Activated naive CD8-positive, alpha-beta T cell treated with anti-CD3 and anti-CD28 coated beads, Interleukin-2, amount 10 ng/mL, durations not matched to agents 7 days and 5 days (primary cell): ENCODE measurements at places on chromosomes 6 and 20. TPM values are rescaled to one million over a fixed set of nuclear protein-coding genes. Genes with fewer than 3 reads are reported as not detected.

DNA sequence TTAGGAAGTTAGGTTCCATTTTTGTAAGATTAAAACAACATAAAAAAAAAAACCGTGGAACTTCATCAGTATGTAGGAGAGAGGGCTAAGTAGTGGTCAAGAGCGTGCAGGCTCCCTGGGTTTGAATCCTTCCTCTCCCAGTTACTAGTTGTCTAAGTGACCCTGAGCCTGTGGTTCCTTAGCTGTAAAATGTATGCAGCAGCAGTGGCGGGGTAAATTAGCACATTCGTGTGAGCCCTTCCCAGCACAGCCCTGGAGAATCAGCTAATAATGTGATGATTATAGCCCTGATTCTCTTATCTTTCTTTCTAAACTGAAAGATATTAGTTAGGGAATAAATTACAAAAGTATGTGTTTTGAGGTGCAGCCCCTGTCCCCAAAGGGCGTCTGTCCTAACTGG lies 32.6 kb downstream of the TM9SF4 start:
- H3K4me1 ChIP-seq, result no peaks in the 10 kb centered on the region
- no peak overlapping the region for H3K27ac ChIP-seq
- no peak for DNase-seq
- H3K36me3 ChIP-seq, result peaks cover 29% of the 10 kb centered on the region
- no peak overlapping the region for H3K4me3 ChIP-seq

DNA sequence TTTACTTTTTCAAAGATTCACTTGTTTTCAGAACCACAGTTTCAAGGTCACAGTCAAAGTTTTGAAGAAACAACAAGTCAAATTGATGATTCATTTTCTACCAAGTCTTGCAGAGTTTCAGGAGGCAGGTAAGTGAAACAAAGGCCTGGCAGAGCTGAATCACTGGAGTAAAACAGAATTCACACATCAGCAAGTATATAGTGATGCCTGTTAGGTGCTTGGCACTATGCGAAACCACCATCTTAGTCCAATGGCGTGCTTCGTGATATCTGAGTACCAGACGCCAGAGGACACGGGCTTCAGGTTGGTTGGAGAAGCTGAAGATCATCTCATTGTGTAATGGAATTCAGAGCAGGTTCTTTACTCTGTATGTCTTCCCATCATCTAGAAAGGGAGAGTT lies 75.9 kb downstream of the RTN4IP1 start:
- DNase-seq, result no peak
- H3K4me1 ChIP-seq, result peaks cover 4% of the 10 kb centered on the region
- H3K27me3 ChIP-seq, result no peaks in the 10 kb centered on the region
- H3K27ac ChIP-seq, result no peak overlapping the region
- peaks cover 45% of the 10 kb centered on the region for H3K36me3 ChIP-seq

- H3K4me3 ChIP-seq, result no peak overlapping the region
- H3K36me3 ChIP-seq, result no peaks in the 10 kb centered on the region
- no peaks in the 10 kb centered on the region for H3K4me1 ChIP-seq
- no peak for DNase-seq
- H3K27ac ChIP-seq, result no peak overlapping the region
Measured at GRCh38 chr6:22451962-22452361, 117.4 kb upstream of the HDGFL1 start.

- no peak overlapping the region for H3K27ac ChIP-seq
- no peaks in the 10 kb centered on the region for H3K36me3 ChIP-seq
- H3K4me3 ChIP-seq, result no peak overlapping the region
- H3K4me1 ChIP-seq, result peaks cover 2% of the 10 kb centered on the region
- no peaks in the 10 kb centered on the region for H3K27me3 ChIP-seq
Measured at GRCh38 chr6:159594750-159595117, 98.3 kb downstream of the SOD2 start.

Gene CCDC28A
- 26.5 TPM for total RNA-seq

GRCh38 chr6:39914239-39914638 lies 20.0 kb downstream of the MOCS1 start:
- no peak overlapping the region for H3K27ac ChIP-seq
- H3K4me1 ChIP-seq, result no peaks in the 10 kb centered on the region
- H3K27me3 ChIP-seq, result no peaks in the 10 kb centered on the region
- H3K36me3 ChIP-seq, result no peaks in the 10 kb centered on the region
